ENCODE measurements at places on chromosomes 4 and X. TPM values are rescaled to one million over a fixed set of nuclear protein-coding genes. Genes with fewer than 3 reads are reported as not detected.

- DNase-seq: no peak
- H3K36me3 ChIP-seq: no peaks in the 10 kb centered on the region
- H3K4me3 ChIP-seq: no peak overlapping the region
- H3K4me1 ChIP-seq: no peaks in the 10 kb centered on the region
- no peaks in the 10 kb centered on the region for H3K27me3 ChIP-seq
Observed at GRCh38 chrX:110743679-110744340, 51.8 kb downstream of the CHRDL1 start.

- H3K27ac ChIP-seq: no peak overlapping the region
- no peaks in the 10 kb centered on the region for H3K36me3 ChIP-seq
- no peak overlapping the region for H3K4me3 ChIP-seq
- H3K27me3 ChIP-seq: no peaks in the 10 kb centered on the region
- H3K4me1 ChIP-seq: no peaks in the 10 kb centered on the region
- no peak for DNase-seq
Observed at GRCh38 chr4:154953691-154954090, 172.6 kb downstream of the RBM46 start.

C4orf50 gene
- total RNA-seq: 0.28 TPM

GRCh38 chrX:39267176-39267575, 465.9 kb downstream of the MID1IP1 start:
- H3K4me3 ChIP-seq: no peak overlapping the region
- H3K27ac ChIP-seq: no peak overlapping the region
- no peaks in the 10 kb centered on the region for H3K27me3 ChIP-seq
- H3K36me3 ChIP-seq: no peaks in the 10 kb centered on the region
- H3K4me1 ChIP-seq: no peaks in the 10 kb centered on the region

MAGED4B gene
- total RNA-seq: 9.0 TPM

All from T-cell (primary cell).